ENCODE measurements at places on chromosomes 7 and 10.

DNA sequence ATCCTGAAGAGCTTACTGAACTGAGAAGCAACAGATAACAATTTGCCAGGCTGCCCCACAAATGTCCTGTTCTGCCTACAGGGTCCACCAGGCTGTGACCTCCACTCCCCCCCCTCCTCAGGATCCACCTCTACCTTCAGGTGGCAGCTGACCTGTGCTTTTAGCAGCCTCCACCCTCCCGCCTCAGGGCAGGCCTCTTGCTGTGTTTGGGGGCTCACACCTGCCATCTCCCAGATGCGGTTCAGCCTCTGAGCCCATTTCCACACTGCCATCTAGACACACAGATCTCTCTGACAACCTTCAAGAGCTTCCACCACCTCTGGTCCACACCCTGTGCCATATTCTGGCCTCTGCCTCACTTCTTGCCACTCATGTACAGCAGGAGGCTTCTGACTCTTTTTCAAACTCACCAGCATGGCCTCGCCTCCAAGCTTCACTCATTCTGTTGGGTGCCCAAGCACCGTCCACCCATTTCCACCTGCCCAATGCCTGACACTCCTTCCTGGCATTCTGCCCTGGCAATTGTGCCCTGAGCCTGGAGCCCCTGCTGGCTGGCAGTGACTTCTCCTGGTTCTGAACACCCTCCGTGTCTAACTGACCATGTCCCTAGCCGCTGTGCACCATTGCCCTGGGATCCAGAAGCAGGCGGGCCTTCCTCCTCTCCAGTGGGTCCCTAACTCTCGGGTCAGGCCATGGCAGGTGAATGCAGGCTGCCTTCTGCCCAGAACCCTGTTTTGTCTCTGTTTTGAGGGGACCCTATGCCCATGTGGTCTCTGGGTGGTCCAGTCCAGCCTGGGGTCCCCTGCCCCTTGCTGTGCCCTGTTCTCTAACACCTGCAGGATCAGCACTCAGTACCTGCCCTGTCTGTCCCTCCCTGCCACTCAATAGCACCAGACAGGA lies 18.5 kb downstream of the TMEM72 start:
- DNase-seq = no peak

DNA sequence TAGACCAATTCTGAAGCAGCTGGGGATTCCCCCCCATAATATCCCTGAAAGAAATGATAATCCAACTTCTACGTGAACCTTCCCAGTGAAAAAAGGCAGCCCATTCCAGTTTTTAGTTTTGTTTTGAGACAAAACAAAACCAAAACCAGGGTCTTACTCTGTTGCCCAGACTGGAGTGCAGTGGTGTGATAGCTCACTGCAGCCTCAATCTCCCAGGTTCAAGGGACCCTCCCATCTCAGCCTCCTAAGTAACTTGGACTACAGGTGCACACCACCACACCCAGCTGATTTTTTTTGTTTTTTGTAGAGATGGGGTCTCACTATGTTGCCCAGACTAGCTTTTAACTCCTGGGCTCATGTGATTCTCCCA lies 12.5 kb upstream of the ARPC1A start:
- no peak for DNase-seq

GRCh38 chr7:26627221-26627620 lies 237.2 kb downstream of the SKAP2 start:
- DNase-seq = no peak

GRCh38 chr7:157718303-157719007 lies 381.7 kb downstream of the DNAJB6 start:
- DNase-seq = no peak

DNA sequence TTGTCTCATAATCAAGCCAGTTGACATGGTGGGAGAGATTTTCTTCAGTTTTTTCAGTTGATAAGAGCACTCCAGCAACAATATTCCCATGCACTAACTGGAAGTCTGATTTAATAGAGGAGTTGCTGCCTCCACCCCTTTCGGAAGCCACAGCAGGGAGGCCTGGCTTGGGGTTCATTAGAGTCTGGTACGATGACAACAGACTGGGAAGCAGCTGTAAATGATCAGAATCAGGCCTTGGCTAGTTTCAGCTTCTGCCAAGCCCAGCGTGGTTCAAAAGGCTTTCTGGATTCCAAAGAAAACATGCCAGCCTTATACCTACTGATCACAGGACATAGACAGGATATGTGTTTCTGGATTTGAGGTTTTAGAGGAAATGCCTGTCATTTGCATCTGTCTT lies 274.0 kb downstream of the CSTF2T start:
- DNase-seq = no peak

Measured in stimulated activated CD4-positive, alpha-beta T cell treated with anti-CD3 and anti-CD28 coated beads, Interleukin-1b, Interleukin-23, amount 100 ng/mL, for 1 hour (primary cell).